ENCODE measurements at places on chromosomes 5 and 9.

DNA sequence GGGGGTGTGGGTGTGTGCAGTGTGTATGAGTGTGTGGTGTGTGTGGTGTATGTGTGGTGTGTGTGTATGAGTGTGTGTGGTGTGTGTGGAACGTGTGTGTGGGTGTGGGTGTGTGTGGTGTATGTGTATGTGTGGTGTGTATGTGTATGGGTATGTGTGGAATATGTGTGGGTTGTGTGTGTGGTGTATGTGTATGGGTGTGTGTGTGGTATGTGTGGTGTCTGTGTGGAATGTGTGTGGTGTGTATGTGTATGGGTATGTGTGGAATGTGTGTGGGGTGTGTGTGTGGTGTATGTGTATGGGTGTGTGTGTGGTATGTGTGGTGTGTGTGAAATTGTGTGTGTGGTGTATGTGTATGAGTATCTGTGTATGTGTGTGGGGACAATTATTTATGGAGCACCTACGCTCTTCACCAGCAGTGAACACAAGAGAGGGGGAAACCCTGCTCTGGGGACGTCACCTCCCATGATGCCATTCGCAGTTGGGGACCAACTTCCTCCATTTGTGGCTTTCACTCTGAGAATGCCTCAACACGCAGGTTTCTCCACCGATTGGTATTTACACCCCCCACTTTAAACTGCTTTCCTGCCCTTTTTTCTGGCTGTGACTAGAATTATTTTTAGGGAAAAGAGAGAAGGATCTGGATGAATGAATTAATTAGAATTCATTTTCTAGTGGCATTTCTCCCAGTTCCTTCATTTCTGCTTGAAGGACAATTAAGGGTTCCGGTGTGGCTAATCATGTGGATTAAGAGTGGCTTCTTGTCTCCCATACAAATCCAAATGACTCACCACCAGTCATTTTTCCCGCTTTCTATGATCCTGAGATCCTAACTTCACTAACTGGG, 238.1 kb downstream of the ROR2 start:
- peak; percentile 46 for DNase-seq

DNA sequence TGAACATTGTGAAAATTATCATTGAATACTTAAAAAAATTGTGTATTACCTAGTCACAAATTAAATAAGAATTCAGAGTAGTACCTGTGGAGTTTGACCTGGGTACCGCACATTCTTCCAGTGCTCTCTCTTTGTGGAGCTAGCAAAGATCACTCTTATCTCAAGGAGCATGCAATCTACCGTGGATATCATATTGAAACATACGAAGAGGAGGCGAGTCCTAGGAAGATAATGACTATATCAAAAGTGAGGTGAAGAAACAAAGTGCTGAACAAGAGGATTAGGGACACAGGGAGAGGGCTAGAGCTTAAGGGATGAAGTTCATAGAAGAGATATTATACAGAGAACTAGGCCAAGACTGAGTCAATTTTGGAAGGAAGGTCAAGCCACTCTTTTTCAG, 55.9 kb upstream of the NR3C1 start:
- DNase-seq: no peak

- DNase-seq: no peak
Measured at GRCh38 chr5:80174790-80175189, 81.1 kb downstream of the SERINC5 start.

- DNase-seq: peak; percentile 75
Measured at GRCh38 chr9:22238809-22239684, 207.6 kb upstream of the DMRTA1 start.

- no peak for DNase-seq
Measured at GRCh38 chr9:127165116-127165515, 42.7 kb upstream of the ANGPTL2 start.

- no peak for DNase-seq
Measured at GRCh38 chr9:111013250-111013649, 25.0 kb downstream of the LPAR1 start.

DNA sequence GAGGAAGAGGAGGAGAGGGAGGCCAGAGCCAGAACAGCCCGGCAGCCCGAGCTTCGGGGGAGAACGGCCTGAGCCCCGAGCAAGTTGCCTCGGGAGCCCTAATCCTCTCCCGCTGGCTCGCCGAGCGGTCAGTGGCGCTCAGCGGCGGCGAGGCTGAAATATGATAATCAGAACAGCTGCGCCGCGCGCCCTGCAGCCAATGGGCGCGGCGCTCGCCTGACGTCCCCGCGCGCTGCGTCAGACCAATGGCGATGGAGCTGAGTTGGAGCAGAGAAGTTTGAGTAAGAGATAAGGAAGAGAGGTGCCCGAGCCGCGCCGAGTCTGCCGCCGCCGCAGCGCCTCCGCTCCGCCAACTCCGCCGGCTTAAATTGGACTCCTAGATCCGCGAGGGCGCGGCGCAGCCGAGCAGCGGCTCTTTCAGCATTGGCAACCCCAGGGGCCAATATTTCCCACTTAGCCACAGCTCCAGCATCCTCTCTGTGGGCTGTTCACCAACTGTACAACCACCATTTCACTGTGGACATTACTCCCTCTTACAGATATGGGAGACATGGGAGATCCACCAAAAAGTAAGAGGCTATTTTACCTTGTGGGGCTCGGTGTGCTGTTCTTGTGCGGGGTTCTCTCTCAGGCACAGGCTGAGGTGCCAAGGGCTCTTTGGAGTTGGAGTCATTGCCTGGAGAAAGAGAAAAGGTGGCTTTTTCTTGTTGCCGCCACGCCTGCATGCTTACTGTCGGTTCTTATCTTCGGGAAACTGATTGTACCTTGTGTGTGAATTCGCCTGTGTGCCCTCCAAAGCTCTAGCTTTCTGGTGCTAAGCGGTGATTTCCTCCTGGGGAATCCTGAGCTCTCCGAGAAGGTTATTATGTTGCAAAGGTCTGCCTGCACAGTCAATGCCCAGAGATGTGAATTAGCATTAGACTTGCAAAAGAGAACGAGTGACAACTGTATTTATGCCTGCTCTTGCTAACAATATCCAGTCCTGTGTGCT, at the start of gene ISL1:
Gene ISL1 (plus strand): TSS at position 318 of the 991 bp plus-strand sequence. CDS start 224 bp downstream, at position 542.
- peak; percentile 91 for DNase-seq

DNA sequence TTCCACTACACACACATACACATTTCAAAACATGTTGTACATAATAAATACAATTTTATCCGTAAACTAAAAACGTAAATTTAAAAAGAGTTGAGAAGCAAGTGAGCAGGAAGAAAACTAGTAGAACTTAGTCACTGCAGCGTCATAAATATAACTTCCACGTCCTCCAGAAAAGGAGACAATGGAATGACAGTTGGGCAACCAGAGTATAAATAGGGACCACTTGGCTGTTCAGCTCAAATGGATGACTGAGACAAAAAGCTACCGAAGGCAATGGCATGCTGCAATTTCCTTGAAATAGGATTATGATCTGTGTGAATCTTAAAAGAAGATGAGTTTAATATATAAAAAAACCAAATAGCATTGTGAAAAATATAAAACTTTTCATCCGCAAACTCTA, 438.5 kb upstream of the RGMB start:
- DNase-seq: no peak

DNA sequence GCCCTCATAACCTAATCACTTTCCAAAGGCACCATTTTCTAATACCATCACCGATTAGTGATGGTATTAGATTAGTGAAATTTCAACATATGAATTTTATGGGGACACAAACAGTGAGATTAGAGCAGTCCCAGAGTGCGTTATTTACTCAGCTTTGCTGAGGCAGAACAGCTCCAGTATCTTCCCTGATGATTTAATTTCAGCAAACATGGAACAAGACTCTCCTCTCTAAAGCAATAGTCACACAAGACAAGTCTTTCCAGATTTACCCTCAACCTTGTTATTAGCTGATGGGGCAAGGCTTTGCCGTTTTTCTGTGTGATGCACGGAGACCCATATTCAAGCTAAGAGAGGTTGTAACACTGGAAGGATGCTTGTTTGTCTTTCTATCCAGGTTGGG, 333.4 kb downstream of the FBXL7 start:
- DNase-seq: no peak

DNA sequence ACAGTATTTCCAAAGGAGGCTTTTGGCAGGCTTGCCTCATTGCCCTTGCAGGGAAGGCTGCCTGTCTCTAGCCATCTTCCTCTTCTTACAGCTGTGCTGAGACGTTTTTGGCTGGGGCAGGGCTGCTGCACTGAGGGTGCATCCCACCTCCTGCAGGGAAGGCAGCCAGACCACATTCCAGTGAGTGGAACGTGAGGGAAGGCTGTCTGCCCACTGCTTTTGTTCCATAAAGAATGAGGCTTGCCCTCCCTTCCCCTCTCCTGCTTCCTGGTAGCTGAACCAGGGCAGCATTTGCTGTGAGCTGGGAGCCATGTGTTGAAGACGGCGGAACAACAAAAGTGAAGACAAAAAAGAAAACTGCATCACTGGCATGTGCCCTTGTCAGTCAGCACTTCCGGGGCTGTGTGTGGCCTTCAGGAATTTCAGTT, 16.8 kb downstream of the MGAT1 start:
- no peak for DNase-seq
